ENCODE measurements at places on chromosomes 7 and 10.

GRCh38 chr10:44947371-44948152 lies 12.0 kb upstream of the RASSF4 start:
- no peak for DNase-seq

DNA sequence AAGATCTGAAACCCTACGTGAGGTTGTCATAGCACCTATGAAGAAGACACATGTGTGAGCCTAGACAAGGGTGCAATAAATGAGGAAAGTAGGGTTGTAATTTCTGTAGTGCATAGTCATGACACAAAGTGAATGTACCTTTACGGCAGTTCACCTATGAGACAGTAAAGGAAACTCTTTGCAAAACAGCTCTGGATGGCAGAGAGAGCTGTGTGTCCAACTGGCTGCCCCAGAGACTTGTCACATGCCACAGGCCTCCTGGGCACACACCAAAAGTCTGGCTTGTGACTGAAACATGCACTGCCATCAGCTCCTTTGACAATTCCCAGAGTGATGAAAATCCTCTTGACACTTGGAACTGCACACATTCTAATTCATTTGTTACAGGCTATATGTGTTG lies 90.7 kb upstream of the NAMPT start:
- no peak for DNase-seq

DNA sequence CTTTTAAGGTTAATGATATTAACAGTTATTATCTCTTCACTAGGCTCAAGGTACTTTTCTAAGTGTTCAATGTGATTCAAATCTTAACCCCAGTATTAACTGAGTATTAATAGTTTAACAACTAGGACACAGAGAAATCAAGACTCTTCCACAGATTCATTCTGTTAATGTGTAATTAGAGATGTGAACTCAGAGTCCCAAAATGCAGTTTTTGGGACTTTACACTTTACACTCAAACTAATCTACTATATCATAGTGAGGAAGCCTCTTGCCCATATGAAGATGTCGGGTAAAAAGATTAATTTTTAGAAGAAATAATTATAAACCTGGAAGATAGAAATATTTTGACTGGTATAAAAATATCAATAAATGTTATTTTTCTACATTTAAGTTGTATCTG lies 644.5 kb upstream of the LRRTM3 start:
- DNase-seq = no peak

- DNase-seq = no peak
Observed at GRCh38 chr10:103199488-103199887, 6.4 kb upstream of the NT5C2 start.

DNA sequence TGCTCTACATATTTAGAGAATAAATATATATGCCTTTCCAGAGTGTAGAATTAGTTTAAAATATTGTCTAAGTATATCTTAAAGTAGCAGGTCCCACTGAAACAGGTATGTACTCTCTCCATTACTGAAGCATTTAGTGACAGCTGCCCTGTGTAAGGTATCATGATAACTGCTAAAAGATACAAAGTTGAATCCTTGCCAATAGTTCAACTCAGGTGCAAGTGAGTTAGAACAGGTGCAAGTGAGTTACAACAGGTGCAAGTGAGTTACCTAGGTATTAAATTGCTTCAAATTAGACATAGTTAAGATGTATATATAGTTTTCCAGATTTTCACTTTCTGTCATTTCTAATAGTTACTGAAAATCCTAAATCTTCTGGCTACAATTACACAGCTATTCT lies 119.1 kb downstream of the CNOT4 start:
- no peak for DNase-seq

DNA sequence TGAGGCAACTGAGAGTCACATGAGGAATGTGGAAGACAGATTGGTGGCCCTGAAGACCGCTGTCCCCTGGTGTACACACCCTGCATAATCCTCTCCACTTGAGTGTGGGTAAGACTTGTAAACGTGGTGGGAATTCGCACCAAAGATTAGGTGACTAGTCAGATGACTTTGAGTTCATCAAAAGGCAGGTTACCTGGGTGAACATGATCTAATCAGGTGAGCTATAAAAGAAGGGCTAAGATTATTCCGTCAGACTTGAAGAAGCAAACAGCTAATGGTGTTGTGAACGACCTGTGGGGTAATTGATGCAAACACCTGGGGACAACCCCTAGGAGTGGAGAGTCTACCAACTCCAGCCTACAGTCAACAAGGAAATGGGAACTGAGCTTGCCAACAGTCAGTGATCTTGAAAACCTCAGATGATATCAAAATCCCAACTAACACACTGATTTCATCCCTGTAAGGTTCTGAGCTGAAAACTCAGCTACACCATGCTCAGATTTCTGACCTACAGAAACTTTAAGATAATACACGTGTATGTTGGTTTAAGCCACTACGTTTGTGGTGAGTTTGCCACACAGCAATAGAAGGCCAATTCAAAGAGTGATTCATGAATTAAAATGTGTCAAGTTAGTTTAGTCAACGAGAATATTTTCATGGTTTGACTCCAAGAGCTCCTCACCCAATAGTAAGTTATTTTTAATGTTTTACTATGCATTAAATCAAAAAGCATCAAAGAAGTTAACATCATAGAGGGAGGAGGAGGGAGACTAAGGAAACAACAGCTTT lies 16.7 kb downstream of the PRTFDC1 start:
- no peak for DNase-seq

DNA sequence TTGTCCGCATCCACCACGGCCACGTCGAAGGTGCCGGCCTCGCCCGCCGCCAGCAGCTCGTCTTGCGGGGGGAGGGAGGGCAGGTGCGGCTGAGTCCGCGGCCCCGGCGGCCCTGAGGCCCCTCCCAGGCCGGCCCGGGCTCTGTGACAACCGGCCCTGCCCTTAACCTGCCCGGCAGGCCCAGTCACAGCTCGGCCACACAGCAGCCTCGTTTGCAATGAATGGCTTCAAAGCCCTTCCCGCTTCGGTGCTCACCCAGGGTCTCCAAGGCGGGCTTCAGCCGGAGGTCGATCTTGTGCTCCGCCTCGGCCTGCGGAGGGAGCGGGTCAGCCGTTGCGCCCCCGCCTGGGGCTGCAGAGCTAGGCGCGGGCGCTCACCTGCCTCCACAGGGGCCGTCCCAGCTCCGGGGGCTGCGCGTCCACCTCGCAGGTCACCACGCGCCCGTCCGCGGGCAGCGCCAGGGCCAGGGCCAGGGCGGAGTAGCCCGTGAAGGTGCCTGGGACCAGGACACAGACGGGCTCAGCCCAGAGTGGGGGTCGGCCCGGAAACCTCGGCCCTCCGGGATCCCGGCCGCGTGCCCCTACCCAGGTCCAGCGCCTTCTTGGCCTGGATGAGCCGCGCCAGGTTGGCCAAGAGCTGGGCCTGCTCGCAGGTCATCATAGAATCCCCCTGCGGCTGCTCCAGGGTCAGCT lies 928 bp downstream of the COMTD1 start:
- DNase-seq = no peak

GRCh38 chr7:151676759-151677158 lies 157.1 kb upstream of the RHEB start:
- DNase-seq = no peak

DNA sequence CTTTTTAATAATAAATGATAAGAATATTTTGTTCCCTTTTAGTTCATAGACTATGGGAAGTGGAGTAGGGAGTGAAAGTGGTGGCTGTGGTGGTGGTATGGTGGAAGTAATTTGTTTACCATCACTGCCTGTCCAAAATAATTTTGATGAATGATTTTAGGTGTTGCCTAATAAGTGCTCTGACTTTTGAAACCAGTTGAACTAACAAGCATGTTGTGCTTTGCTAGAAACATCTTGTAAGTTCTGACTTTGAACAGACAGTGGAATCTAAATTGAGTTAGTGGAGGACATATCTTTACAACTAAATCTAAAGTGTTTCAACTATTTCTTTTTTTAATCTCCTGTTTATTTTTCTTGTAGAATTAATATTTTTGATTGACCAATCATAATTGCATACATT lies 49.7 kb downstream of the ZEB1 start:
- DNase-seq = no peak

Measured in fibroblast of the conjunctiva (primary cell).